HL-60 (cell line): ENCODE measurements at places on chromosomes 13 and 19.

DNA sequence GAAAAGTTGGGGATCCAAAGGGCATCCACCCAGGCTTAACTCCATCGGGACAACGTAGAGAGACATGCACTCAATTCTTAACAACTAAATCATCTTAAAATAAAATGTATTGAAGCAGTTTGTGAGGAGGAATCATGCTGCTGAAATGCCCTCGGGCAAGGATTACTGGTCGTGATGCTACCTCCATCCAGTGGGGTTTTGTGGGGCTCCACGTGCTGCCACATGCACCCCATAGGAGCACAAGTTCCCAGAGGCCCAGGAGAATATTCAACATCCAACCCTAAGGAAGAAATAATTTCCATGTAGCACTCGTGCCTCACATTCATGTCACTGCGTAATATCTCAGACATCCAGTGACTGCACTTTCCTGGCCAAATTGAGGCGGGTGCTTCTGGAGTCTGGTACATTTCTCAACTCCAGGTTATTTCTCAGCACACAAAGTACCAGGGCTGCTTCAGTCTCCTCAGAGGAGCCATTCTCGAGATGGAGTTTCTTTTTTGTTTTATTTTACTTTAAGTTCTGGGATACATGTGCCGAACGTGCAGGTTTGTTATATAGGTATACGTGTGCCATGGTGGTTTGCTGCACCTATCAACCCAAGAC, 429.8 kb downstream of the FOXO1 start:
- no peak for DNase-seq

DNA sequence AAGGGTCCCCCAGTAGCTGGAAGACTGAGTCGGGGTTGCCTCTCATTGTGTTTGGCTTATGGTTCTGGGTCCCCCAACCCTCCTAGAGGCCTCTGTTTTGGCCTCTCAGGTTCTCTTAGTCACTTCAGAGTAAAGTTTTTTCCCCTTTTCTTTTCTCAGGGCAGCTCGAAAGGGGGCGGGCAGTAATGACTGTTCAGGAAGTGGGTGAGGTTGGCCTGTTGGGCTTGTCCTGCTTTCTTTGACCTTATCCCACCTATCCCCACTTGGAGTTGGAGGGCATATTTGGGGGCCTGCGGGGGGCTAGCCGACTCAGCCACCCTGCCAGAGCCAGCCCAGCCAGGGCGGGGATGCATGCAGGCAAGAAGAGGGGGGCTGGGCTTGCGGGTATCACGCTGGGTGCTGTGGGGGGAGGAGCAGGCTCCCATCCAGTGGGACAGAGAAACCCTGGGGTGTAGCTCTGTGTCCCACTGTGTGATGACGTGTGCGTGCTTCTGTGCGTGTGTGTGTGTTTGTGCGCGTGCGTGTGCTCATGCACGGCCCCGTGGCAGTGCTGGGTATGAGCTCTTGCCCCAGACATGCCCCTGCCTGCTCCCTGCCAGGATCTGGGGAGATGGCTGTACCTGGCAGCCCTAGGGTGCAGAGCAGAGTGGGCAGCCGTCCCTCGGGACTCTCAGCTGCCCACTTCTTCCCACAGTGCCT, 1.4 kb downstream of the CIC start:
- peak; percentile 64 for DNase-seq

GRCh38 chr19:51594774-51595109, 23.7 kb downstream of the ZNF175 start:
- no peak for DNase-seq

- DNase-seq, result no peak
These were observed 48.3 kb downstream of the MAP4K1 start for GRCh38 chr19:38569368-38569983.

DNA sequence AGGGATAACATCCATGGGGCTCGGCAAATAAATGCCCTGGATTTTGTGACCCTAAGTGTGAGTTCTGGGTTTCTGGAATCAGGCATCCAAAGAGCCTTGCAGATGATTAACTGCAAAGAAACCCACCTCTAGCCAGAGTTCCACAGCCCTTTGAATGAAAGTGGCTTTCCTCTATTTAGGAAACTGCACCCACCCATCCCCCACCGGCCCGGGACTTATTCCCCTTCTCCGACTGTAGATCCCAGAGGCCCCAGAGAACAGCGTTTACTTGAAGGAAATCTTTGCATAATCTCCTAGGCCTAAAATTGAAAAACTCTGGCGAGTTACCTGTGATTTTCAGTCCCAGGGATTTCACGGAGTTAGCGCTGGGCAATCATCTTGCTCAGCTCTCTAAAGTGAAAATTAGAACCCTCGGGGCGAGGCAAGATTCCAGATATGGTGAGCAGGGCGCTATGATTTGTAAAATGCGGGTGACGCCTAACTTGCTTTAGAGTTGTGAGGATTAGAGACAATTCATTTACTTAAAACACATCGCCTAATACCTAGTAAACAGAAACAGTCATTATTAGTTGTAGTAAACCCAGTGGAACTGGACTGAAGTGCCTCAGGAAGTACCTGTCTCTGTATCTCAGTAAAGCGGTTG, 9.4 kb downstream of the URAD start:
- no peak for DNase-seq

DNA sequence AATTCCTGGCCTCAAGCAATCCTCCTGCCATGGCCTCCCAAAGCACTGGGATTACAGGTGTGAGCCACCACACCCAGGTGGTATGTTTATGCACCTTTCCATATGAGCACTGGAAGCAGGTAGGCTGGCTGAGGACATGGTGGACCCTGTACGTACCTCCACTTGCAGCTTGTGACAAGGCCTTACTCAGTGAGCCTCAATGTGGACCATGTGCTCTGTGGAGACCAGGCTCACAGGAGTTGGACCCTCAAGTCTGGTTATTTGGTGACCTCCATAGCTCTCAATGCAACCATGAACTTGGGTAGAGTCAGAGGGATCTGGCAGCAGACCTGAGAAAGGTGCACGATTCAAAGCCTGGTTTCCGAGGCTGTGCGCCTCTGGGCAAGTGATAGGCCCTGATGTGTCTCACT, 5.5 kb downstream of the ACP4 start:
- DNase-seq, result no peak

DNA sequence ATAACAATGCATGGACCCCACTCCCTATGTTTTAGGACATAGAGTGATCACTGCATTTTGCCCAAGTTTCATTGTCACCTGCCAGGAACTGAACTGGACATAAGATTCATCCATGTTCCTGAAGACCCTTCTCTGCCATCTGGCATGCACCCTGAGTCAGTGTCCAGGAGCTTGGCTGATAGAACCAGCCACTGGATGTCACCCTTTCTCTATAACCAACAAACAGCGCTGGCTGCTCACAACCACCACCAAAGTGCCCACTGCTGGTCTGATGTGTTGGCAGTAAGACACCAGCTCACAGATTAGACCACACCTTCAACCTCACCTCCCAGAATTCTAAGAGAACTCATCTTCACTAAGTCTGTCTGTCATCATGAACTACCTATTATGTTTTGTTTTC, 333.4 kb downstream of the ITGBL1 start:
- DNase-seq, result no peak

- DNase-seq, result no peak
These were observed 122.1 kb upstream of the SPATA13 start for GRCh38 chr13:24038405-24038804.

- DNase-seq, result no peak
These were observed 199.1 kb downstream of the STK24 start for GRCh38 chr13:98377635-98378378.

GRCh38 chr19:55986487-55986886, at the start of gene NLRP5:
Gene NLRP5, plus strand, starts transcription at chr19:55986775.
- no peak for DNase-seq

GRCh38 chr19:11265785-11266236, 3.5 kb upstream of the DOCK6 start:
- no peak for DNase-seq

- DNase-seq, result no peak
These were observed 47.3 kb upstream of the NPAS1 start for GRCh38 chr19:46972311-46972710.

GRCh38 chr19:1627194-1627593, 21.9 kb upstream of the UQCR11 start:
- no peak for DNase-seq

DNA sequence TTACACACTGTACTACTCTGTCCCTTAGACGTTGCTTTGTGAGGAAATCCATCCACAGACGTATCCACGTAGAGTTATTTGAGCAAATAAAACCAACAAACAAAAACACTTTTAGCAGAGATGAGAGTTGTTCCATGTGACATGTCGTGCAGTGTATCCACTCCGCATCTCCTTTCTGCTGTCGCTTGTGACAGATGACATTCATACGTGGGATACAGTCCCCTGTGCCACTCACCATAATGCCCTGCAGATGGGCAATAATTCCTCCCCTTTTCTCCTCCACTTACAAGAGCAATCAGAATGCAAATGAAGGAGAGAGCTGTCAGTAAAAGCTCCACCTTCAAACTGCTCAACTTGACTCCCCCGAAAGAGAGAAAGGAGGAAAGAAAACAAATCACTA, 26.0 kb downstream of the IRS2 start:
- no peak for DNase-seq

GRCh38 chr13:30576528-30576927, 41.2 kb upstream of the USPL1 start:
- DNase-seq, result peak; percentile 25

GRCh38 chr13:96314974-96315373, 225.1 kb downstream of the HS6ST3 start:
- no peak for DNase-seq

GRCh38 chr19:40147693-40148347, 43.4 kb upstream of the MAP3K10 start:
- peak; percentile 9 for DNase-seq

GRCh38 chr13:70829748-70830147, 721.5 kb upstream of the KLHL1 start:
- no peak for DNase-seq

DNA sequence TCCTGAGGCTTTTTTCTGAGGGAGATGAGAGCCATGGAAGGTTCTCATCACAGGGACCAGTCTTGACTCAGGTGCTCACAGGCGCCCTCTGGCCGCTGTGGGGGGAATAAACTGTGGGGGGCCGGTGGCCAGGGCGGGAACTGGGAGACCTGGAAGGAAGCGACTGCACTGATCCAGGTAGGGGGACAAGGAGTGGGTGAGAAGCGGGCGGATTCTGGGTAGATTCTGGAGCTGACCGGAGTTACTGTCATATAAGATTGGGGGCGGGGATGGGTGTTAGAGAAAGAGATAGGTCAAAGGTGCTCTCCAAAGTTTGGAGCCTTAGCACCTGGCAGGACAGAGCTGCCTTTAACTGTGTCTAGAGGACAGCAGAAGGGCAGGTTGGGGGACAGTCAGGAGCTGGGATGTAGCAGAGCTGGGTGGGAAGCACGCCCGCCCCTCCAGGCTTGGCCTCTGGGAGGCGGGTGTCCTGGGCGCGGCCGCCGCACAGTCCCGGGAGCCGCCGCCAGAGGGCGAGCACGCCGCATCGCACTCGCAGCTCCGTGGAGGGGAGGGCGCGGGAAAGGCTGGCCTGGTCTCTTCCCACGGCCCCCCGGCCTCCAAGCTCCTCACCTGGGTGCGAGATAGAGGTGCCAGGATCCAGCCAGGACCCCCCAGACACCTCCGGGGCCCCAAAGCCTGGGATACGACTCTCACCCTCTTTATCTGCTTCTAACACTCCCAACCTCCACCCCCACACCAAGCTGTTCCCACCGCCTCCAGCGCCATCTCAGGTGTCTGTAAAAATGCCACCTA, 4.2 kb upstream of the DAND5 start:
- peak; percentile 87 for DNase-seq

DNA sequence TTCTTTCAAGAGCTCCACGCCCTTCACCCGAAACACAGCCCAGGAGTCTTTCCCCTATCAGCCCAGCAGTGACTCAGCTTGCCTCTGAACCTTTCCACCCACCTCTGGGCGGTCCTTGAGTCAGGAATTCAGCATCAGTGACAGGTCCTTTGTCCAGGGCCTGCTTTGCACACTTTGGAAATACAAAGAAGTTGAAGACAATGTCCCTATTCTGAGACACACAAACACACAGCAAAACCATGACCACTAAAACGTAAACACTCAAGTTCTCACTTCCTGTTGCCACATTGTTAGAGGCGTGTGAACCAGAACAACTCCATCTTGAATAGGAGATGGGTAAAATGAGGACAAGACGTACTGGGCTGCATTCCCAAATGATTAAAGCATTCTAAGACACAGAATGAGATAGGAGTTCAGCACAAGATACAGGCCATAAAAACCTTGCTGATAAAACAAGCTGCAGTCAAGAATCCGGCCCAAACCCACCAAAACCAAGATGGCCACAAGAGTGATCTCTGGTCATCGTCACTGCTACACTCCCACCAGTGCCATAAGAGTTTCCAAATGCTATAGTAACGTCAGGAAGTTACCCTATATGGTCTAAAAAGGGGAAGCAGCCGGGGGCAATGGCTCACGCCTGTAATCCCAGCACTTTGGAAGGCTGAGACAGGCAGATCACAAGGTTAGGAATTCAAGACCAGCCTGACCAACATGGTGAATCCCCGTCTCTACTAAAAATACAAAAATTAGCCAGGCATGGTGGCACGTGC, 49.2 kb upstream of the ATP12A start:
- DNase-seq, result peak; percentile 41

DNA sequence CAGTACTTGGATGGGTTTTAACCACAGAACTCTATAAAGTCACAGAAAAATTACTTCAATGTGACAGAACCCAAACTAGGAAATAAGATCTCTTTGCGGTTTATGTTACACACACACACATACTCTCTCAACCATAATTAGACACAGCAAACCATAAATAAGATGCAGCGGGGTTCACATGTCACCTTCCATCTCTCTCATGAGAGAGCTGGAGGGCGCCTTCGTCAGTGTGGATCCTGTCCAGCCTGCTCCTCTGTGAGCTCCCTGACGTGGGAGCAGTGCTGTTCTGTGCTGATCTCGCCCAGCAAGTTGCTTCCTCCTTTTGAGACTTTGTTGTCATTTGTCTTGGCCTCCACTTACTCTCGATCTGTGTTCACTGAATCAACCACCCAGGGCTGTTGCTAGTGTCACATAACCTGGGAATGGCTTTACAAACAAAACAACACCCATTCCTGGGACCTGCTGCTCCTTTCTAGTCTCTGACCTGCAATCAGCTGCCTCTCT, 204.9 kb upstream of the KL start:
- DNase-seq, result peak; percentile 72

DNA sequence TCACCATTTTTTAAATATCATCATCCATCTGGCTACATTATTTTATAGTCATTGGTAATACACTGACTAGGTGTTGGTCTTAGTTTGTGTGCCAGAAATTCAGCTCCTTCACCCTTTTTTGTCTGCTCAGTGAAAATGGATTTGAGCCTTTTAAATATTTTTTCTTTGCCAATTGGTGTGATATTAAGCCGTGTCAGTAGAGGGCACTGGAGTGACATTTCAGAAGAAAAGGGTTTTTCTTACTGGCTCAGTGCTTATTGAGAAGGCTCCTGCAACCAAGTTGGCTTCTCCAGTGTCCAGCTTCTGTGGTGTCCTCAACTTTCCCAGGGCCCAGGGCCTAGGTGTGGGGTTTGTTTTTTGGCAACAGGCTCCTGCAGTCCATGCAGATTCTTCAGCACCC, 546.6 kb downstream of the DACH1 start:
- DNase-seq, result peak; percentile 51

GRCh38 chr13:44407379-44407778, 33.8 kb downstream of the SERP2 start:
- DNase-seq, result no peak
